ENCODE measurements at places on chromosomes 11 and 22.

DNA sequence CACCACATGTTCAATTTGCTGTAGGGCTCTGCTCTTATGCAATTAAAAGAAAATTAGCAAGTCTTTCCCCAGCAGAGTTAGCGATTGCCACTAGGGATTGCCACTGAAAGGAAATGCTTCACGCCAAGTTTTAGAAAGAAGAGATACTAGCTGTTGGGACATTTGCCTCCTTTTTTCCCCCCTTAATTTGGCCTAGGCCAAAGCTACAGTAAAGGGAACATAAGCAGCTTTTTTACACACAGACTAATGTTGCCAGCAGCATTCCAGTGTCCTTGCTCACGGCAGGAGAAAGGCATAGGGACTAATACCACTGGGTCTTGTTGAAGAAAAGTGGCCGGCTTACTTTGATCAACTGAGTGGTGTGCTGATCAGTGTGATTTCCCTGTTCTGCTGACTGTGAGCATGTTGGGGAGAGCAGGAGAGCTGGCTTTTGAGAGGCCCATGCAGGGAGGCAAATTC lies 71.2 kb downstream of the PHF21A start:
- no peak for DNase-seq

GRCh38 chr11:17224727-17225126 lies 16.9 kb upstream of the PIK3C2A start:
- no peak for DNase-seq

DNA sequence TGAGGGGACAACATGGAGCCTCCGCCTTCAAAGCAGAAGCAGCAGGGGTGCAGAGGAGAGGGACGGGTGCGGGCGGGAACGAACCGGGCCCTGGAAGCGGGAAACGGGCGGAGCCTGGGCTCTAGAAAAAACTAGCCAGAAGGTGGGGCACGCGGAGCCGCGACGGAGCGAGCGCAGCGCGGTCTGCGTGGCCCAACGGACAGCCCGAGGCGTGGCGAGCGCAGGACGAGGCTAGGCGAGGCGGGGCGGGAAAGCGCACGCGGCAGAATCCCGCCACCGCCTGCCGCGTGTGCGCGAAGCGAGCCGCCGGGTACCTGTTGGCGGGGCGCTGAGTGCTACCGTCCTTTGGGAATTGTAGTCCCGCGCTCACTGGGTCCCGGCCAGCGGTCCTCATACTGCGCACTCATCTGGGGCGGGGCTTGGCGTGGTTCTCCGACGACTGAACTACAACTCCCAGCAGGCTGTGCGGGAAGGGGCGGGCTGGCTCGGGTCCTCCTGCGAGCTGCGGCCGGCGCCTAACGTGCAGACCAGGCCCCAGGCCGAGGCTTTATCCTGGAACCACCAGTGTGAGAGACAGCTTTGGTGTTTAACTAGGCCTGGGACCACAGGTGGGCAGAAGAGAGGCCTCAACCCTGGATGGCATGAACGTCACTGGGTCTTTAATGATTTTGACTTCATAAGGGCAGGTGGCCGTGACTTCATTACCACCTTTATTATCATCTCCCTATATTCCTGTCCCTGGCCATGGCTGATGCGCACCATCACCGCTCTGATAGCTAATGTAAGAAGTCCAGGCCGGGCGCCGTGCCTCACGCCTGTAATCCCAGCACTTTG lies at the start of gene ATL3:
Gene ATL3, minus strand, starts transcription at position 55 of the 834 bp plus-strand sequence. Its CDS starts 41 bp downstream, at position 14.
- peak; percentile 94 for DNase-seq

GRCh38 chr11:57340039-57340615 lies 2.0 kb downstream of the P2RX3 start:
- no peak for DNase-seq

DNA sequence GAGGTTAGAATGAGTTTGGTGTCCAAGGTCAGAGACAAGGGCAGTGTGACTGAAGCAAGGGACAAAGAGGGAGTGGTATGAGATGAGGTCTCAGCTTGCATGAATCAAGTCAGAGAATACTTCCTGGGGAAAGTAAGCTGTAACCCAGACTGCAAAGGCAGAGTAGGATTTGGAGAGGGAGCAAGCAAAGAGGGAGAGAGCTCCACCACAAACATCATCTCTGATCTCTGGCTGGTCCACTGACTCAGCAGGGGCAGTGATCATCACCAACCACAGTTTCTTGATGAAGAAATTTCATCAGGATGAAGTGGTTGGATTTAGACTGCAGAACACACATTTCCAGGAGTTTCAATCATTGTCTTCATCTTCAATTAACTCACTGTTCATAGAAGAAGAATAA lies 54.9 kb upstream of the HMGXB4 start:
- no peak for DNase-seq

DNA sequence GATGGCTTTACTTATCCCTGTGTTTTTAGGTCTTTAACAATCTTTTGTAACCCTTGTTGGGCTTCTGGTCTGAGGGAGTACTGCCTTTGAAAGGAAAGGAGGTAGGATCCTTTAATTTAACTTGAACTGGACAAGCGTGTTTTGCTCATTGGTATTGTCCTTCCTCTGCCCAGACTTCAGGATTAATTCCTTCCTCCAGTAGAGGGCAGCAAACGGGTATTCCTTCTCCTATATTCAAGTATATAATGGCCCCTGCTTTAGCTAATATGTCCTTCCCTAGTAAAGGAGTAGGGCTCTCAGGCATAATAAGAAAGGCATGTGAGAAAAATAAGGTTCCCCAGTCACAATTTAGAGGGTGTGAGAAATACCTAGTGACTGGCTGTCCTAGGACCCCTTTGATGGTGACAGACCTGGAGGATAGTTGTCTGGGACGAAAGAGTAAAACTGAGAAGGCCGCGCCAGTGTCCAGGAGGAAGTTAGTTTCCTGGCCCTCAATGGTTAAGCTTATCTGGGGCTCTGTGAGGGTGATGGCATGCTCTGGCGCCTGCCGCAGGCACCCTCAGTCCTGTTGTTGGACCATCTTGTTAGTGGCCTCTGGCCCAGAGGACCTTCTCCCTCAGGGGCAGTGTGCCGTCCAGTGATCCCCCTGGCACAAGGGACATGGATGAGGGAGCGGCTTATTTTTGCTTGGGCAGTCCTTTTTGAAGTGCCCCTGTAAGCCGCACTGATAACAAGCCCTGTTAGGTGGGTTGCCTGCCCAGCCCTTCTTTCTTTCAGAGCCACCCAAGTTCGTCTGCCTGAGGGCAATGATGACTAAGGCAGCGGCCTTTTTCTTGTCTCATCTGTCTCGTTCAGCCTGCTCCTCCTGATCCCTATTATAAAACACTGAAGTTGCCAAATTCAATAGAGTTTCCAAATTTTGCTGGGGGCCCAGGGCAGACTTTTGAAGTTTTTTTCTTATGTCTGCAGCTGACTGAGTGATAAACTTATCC lies 51.8 kb downstream of the C11orf71 start:
- DNase-seq, result peak; percentile 50

GRCh38 chr11:94871491-94872185 lies 101.7 kb downstream of the CWC15 start:
- no peak for DNase-seq

- DNase-seq, result no peak
Observed at GRCh38 chr11:72406540-72407527, 27.5 kb downstream of the CLPB start.

GRCh38 chr22:30673136-30673535 lies 5.5 kb upstream of the DUSP18 start:
- no peak for DNase-seq

DNA sequence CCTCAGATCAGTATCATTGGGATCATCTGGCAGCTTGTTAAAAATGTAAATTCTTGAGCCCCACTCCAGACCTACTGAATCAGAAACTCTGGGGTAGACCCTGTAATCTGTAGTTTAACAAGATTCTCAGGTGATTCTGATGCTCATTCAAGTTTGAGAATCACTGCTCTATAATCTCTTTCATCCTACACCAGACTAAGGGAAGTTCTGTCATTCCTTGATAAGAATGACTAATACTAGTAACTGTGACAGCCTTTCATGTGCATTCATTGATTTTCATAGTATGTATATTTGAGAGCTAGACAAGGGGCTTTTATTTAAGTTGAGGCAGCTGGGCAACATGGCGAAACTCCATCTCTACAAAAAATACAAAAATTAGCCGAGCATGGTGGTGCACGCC lies 30.0 kb downstream of the NAT10 start:
- DNase-seq, result no peak

DNA sequence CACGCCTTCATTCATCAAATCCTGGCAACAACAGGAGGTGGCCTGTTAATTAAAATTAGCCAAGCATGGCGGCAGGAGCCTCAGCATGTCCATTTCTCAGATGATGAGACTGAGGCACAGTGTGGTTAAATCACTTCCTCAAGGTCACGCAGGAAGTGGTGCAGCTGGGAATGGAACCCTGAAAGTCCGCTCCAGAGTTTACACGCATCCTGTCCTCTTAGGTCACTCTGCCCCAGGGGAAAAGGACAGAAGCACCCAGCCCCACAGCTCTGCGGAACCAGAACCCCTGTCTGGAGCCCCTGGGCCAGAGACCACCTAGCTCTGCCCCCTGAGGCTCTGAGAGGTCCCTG lies 19.6 kb downstream of the RPL3 start:
- DNase-seq, result peak; percentile 80

GRCh38 chr11:117564321-117564720 lies 232.7 kb downstream of the DSCAML1 start:
- DNase-seq, result no peak

DNA sequence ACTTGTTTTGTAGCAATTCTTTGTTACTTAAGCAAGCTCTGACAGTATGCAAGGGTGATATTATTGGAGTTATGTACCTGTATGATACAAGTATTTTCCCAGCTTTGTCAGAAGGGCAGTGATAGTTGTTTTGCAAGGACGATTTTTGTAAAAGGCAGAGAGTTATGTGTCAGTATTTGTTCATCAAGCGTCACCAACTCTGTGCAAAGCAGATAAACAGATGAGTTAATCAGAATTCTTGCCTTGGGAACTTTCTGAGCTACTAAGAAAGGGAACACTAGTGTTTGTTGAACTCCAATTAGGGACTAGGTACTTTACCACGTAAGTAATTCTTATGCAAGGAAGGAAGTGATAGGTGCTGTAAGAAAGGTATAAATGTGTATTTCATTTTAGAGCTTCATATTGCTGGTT lies 1.4 kb downstream of the USP47 start:
- peak; percentile 82 for DNase-seq

DNA sequence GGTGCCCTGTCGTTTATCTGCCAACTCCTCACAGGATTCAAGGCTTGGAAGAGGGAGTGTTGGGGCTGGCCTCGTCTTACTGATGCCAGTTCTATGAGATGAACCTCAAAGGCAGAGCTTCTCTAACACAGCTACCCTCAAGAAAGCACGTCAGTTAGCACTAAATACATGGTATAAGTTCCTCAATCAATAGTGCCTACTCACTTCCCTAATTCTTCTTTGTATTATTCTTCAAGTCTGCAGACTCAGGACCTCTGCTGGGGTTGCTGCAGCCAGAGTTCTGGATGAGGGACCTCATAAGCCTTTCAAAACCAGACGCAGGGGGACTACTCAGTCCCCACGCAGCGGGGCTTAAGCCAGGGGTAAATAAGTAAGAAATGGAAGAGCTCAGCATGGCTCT lies 118.3 kb downstream of the VPREB1 start:
- peak; percentile 44 for DNase-seq

DNA sequence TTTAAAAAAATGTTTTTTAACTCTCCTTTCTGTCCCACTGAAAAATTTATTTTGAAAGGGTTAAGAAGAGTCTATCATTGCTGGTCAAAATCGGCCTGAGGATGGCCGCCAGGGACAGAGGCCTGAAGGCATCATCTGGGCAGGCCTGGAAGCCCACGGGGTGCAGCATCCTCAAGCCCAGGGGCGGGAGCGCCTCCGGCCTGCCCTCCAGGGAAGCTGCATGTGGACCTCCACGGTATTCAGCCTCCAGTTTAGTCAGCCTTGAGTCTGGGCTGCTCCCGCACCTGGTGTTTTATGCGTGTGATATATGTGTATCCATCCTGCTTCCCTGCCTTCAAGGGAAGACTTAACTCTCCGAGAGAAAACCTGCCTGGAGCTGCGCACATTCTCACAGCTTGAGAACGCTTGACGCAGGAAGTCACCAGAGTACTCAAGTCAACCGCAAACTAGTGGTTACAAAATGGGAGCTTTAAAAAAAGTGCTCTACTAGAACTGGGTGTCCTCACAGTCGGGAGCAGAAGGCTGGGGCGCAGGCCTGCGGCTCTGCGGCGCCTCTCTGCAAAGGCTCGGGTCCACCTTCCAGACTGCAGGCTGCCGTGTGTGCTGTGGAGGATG lies 13.6 kb upstream of the BID start:
- DNase-seq, result no peak

DNA sequence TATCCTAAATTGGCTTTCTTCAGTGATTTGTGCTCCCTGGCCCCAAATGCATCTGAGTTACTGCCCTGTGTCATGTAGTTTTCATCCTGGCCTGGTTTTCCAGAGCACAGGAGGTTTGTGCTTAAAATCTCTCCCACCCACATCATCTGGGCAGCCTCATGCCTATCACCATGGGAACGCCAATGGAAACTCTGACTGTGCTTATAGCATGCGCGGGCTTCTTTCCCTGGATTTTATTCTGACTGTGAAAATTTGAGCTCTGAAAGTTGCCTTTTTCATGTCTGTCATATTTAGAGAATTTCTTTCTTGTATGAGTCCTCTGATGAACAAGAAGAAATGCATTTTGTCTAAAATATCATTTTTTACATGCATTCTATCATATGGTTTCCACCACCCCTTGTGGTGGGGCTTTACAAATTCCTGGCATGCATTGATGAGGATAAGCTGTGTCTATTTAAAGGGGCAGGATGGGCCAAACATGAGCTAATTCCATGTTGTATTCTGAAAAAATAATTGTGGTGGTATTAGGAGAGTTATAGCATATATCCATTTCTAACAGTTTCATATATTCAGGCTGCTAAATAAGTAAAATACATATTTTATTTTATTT lies 55.1 kb downstream of the IRAG1 start:
- no peak for DNase-seq

- DNase-seq, result no peak
Observed at GRCh38 chr11:85123752-85124231, 503.4 kb downstream of the DLG2 start.

DNA sequence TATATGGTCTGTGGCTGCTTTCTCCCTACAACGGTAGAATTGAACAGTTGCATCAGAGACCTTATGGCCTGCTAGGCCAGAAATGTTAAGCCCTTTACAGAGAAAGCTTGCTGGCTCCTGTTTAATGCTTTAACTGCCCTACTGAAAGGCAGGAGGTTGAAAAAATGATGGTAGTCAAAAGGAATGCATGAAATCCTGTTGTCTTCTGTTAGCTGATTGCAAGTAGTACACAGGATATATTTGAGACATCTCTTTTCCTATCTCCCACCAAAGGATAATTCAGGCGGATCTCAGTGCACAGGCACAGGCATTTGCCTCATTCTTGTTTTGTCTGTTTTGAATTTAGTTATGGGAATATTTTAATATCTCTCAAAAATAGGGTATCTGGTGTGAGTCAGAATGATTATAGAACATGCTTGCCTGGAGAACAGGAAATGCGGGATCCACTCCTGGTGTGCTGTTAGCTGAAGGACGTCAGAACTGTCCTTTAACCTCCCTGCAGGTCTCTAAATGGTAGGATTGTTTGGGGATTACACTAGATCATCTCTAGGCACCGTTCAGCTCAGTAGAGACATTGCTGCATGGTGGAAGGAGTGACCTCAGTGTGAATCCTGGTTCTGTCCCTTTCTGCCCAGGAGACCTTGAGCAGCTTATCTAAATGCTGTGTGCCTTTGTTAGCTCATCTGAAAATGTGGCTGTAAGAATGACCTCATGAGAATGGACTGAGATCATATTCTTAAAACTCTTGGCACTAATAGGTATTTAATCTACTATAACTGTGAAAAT lies 49.5 kb downstream of the PACS1 start:
- DNase-seq, result no peak
